Brain microvascular endothelial cell (primary cell): ENCODE measurements at places on chromosomes 2 and 18.
A peak's percentile ranks its signal among the peaks of the same experiment; 100 is the strongest.

DNA sequence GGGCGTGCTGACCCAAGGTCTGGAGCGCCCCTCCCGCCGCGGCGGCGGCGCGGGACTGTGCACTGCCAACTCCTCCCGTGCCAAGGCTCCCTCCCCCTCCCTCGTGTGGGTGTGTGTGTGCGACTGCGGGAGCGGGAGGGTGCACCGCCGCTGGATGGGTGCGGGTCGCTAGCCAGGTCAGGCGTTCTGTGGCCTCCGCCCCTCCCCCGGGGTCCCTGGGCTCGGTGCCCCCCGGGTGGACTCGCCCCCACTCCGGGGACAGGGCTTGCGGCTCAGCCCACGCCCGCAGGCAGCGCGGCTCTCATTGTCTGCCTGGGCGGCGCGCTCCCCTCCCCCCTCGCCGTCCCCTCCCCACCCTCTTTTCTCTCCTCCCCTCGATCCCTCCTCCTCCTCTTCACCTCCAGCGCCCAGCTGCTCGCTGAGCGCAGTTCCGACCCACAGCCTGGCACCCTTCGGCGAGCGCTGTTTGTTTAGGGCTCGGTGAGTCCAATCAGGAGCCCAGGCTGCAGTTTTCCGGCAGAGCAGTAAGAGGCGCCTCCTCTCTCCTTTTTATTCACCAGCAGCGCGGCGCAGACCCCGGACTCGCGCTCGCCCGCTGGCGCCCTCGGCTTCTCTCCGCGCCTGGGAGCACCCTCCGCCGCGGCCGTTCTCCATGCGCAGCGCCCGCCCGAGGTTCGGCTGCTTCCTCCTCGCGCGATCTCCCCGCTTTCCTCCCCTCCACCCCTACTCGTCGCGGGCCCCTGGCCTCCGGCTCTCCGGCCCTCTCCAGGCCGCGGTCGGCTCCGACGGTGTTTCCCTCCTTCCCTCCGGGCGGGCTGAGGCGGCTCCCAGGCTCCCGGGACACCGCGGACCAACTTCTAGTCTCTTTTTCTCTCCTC lies at the start of gene GATA6:
GATA6 (plus strand) TSS at position 579 of the 878 bp plus-strand sequence. CDS start 1,556 bp downstream, outside the sequence.
- DNase-seq, result peak; percentile 92

GRCh38 chr2:227524665-227525064 lies 52.7 kb downstream of the AGFG1 start:
- DNase-seq, result no peak

DNA sequence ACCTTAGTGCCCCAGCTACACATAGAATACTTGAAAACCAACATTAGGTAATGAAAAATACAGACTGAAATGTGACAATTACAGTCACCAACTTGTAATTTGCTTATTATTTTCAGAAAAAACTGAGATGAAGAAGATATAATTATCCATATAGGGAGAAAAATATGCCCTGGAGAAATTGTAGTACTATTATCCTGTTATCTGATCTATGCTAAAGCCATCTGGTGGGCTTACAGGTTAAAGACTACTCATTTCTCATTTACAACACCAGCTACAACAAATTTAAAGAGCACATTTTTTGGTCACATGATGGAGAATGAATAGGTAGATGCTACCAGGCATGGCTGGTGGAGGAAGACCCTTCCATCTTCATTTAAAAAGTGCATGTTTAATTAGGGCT lies 79.6 kb upstream of the NYAP2 start:
- DNase-seq, result no peak

GRCh38 chr2:120243211-120243610 lies 9.4 kb upstream of the RALB start:
- DNase-seq, result peak; percentile 25

- DNase-seq, result no peak
Observed at GRCh38 chr2:203659331-203660049, 46.9 kb upstream of the CD28 start.

GRCh38 chr2:120802867-120803484 lies 67.3 kb downstream of the GLI2 start:
- DNase-seq, result no peak

DNA sequence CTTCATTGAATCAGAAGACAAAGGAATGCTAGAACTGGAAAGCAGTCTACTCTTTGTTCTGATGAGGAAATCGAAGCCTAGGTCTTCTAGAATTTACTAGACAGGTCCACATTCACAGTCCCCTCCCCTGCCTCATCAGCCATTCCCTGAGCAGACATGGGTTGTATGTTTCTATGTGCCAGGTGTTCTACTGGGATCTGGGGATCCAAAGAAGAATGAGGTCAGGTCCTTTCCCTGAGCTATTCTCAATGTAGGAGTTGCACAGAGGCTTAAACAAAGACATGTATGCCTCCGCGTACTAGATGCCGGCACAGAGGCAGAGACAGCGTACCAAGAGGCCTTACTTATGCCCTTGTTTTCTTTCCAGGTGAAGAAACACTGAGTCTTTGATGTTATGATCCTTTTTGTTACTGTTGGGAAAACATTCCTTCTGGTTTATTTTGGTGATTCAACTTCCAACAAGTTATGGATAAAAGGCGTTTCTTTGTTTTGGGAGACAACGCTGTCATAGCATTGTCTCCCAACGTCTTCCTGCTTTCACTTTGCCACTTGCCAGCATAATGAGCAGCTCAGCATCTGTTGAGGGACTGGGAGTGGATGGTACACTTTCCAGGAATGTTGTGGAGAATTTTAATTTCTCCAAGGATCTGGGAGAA lies 174.4 kb downstream of the ALPK2 start:
- DNase-seq, result no peak

DNA sequence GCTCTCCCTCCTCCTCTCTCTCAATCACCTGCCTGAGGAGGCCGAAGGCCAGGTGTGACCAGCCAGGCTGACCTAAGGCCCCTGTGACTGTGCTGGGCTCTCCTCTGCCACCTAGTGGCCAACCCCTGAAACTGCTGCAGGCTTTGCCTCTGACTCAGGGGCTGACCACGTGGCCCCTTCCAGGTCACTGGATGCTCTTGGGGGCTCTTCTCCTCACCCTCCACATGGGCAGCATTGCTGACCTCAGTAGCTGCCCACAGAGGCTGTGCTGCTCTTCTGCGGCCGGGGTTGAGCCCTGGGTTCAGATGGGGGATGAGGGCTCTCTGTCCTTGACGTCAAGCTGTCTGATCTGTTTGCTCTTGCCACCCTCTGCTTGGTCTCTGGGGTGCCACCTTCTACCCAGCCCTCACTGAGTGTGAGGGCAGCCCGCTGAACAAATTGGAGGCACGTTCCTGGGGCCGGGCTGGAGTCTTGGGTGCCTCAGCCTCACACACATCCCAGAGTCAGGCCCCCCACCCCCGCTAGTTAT lies 122.7 kb downstream of the TWIST2 start:
- peak; percentile 27 for DNase-seq

DNA sequence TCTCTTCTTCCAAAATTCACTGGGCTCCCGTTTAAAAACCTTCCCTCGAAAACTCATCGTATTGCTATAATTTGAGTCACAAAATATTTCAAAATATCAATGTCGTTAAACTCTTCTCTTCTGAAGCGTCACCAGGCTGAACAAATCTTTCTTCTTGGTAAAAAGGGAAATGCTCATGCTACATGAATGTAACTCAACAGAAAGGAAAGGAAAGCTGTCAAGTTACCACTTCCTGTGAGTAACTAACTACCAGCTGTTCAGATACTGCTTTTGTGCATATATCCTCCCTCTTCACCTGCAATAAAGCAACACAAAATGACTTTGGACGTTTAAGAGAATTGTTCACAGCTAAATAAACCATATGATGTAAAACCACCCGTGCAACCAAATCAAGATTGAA lies 95.4 kb downstream of the DOCK10 start:
- DNase-seq, result peak; percentile 55

DNA sequence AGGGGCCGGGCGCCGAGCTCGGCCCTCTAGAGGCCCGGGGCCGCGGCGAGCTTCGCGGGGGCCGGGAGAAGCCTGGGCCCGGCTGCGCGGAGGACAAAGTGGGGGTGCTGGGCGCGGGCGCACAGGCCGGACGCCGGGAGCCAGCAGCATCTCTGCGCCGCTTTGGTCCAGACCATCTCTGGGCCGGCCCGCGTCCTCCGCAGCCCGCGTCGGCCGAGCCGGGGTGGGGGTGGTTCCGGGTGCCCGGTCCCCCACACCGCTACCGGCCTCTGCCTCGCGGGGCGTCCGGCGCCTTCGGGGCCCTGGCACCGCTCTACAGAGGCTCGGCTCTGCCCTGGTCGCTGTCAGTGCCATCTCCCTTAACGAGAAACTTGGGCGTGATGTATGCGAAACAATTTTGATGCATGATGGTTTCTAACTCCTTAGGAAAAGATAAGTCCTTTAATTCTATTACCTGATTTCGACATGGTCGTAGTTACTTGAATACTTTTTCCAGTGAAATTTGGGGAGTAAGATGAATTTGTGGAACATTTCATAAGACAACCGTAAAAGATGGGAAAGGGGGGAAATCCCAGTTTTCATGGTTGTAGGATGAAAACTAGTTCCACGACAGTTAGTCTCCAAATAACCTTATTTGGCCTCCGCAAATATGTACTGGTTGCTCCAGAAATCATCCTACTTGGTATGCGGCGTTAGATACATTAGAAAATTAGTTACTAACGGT lies 562 bp downstream of the TWSG1 start:
- DNase-seq, result peak; percentile 29

DNA sequence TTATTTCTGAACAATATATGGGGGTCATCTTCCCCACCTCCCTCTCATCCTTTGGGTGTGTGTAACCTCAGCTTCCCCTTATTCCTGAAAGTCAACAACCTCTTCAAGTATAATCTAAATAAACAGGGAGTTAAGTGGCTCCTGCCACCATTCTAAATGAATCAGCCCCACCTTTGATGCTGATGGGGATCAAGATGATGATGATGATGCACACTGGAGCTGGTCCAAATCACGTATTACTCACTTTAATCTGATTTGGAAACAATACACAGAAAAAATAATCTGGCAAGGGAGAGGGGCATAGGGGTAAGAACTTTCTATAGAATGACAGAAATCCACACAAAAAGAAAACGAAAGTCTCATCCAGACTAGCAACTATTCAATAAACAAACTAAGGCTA lies 7.1 kb downstream of the ACVR1 start:
- DNase-seq, result no peak

DNA sequence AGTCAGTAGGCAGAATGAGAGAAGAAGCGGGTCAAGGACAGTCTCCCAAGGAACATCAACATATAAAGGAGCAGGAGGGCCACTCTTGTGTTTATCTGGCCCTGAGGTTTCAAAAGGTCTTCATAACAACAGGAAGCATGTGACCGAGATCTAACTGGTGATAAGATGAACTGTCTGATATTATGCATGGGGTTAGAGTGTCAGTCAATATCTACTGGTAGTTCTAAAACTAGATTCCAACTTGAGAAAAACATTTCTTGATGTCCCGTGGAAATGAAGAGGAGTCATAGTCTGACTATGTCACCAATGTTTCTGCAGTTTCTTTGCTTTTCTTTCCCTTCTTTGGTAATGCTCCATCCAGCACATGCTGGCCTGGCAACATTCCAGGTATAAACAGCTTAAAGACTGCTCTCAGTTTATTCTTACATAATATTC lies 77.5 kb upstream of the ITPRID2 start:
- peak; percentile 76 for DNase-seq

DNA sequence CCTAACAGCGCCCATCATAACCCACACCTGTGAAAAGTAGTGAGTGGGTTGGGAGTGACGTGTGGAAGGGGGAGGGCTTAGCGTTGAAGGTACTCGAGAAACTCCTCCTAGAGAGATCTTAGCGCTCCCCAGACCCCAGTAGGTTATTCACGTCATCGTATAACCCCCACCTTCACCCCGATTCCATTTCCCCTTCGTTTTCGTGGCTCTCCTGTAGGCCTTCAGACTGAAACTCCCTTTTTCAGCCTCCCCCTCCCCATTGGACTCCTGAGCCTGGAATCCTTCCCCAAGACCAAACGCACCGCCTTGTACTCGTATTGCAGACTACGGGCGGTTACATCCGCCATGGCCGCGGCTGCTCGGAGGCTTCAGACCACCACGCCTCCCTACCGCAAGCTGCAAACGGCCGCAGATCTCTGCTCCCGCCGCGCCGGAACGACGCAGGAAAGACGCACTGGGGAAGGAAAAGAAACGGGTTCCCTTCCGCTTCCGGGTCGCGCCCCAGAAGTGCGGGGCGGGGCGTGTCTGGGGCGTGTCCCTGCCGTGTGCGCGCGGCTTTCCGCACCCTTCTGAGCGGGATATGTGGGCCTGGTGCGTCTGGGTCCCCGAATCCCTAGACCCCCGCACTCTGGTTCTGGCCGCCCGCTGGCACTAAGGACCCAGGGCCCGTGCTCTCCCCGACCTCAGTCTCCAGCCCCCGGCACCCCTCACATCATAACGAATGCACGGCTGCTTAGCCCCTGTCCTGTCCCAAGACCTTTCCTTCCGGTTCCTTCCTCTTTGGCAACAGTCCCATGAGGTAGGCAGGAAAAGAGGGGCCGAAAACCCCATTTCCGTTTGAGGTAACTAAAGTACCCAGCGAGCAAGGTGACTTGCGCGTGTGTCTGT lies at the start of gene SNRNP200:
SNRNP200 (minus strand) TSS at position 456 of the 888 bp plus-strand sequence; CDS start at position 347, 109 bp downstream.
- DNase-seq, result peak; percentile 56

GRCh38 chr2:175001566-175001965 lies 3.6 kb downstream of the CHN1 start:
- no peak for DNase-seq

DNA sequence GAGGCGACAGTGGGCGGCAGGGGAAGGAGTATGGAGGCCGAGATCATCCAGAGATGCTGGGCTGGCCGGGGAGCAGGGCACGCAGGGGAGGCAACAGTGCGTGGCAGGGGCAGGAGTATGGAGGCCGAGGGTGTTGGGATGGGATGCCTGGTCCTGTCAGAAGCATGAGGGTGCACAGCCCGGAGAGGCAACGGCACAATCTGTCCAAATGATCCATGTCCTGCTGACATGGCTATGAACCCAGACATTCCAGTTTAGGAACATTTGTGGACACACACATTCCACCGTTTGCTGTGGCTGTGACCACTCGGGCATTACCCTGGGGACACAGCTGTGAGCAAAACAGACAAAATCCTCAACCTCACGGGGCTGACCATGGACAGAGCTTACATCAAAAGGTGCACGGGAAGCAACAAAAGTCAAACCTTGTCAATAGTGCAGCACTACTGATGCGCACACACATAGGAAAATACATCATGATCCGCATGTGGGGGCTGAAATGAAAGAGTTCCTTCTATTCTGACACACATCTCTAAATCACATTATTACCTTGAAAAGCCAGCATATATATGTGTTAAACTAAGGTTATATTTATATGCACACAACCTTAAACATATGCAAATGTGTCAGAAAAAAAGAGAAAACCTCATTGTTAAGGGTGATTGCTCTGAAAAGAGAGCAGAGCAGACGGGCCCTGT lies 144.0 kb upstream of the GPC1 start:
- peak; percentile 7 for DNase-seq
